ENCODE measurements at places on chromosomes 1 and 21.

DNA sequence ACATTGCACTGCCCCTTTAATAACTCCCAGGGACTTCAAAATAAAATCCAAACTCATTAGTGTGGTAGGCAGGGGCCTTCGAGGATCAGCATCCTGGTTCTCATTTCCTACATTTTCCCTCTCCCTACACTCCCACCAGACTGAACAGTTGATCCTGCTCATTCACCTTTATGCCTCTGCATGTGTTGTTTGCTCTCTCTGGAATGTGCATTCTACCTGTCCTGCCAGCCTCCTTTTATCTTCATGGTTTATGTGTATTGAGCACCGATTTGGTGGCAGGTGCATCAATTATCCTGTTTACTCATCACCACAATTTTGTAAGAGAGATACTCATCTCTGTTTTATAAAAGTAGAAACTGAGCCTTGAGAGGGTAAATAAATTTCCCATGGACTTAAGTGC, 125.0 kb downstream of the ADSS2 start:
- DNase-seq, result no peak

GRCh38 chr21:29233256-29233546, 65.5 kb upstream of the BACH1 start:
- DNase-seq, result no peak

GRCh38 chr1:78146205-78146771, 100.5 kb downstream of the GIPC2 start:
- no peak for DNase-seq

DNA sequence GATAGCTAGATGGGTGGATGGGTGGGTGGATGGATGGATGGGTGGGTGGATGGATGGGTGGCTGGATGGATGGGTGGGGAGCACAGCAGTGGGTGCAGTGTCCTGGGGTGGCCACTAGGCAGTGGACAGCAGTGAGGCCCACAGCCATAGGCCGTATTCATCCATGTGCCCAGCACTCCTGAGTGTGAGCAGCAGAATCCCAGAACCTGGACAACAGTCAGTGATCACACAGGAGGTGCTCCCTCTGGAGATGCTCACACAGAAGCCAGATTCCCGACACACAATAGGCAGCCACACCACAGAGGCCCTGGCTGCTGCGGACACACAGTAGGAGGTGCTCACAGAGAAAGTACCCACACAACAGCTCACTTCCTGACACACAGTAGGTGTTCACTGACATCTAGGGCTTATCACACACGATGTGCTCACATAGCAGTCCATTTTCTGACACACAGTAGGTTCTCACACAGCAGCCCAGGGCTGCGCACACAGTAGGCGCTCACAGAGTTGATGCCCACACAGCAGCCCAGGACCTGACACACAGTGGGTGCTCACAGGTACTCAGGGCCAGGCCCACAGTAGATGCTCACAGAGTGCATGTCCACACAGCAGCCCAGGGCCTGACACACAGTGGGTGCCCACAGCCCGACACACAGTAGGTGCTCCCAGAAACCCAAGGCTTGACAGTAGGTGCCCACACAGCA, 64.0 kb downstream of the RAP1GAP start:
- DNase-seq, result no peak

- no peak for DNase-seq
These were observed 1.0 kb downstream of the CCDC185 start for GRCh38 chr1:223394242-223394641.

GRCh38 chr1:151825751-151826660, 5.6 kb downstream of the RORC start:
- no peak for DNase-seq

DNA sequence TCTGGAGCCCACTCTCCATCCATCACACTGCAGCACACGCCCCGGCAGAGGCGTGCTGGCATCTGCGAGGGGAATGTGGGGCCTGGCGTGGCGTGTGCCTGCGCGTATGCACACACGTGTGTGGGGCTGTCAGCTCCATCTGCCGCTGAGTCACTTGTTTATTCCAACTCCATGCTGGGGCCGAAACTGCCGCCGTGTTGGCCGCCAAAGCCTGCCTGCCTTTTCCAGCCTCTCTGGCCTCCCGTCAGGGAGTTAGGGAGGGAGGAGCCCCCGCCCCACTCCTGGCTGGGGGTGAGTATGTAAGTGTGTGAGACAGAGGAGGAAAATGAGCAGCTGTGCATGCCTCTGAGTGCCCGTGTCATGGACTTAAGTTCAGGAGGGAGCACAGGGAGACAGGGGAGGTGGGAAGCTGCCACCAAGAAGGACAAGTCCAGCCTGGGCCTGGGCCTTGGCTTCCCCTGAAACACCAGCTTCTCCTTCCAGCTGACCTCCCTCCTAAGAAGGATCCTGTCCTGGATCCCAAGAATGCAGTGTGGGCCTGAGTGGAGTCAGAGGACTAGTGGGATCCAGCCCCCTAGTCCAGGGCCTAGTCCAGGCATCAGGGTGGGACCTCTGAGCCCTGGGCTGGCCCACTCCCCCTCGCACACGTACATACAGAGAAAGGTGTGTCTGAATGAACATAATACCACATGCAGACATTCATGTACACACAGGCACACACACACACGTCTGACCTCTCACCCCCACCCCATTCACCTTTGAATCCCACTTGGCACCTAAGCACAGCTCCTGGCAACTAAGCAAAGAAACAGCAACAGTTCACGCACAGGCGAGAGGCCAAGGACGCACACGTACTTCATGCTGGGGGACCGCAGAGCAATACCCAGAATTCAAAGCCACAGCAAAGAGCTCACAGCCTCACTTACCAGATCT, 24.7 kb downstream of the MEF2D start:
- peak; percentile 79 for DNase-seq

- peak; percentile 34 for DNase-seq
These were observed 30.7 kb upstream of the SERBP1 start for GRCh38 chr1:67460676-67461500.

DNA sequence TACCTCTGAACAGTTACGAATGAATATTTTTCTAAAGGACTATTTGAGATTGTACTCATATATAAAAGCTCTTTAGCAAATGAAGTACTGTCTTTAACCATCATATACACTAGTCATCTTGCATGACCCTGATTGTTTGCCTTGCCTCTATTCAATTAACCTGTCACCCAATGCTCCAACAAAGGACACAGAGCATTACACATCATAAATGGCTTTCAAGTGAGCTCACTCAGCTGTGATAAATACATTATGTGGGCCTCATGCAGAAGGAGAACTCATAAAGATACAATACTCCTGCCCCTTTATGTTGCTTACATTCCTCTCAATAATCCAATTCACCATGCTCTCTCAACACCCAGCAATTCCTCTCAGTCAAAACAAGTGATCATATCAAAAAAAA, 993.0 kb upstream of the PRMT6 start:
- no peak for DNase-seq

- DNase-seq, result no peak
These were observed 280.7 kb downstream of the LMX1A start for GRCh38 chr1:165075725-165076370.

GRCh38 chr1:204441558-204441957, 29.9 kb upstream of the PPP1R15B start:
- DNase-seq, result no peak

GRCh38 chr1:7609311-7609994, 161.6 kb upstream of the VAMP3 start:
- DNase-seq, result no peak

- DNase-seq, result no peak
These were observed 70.9 kb upstream of the FAM78B start for GRCh38 chr1:166237675-166238074.

DNA sequence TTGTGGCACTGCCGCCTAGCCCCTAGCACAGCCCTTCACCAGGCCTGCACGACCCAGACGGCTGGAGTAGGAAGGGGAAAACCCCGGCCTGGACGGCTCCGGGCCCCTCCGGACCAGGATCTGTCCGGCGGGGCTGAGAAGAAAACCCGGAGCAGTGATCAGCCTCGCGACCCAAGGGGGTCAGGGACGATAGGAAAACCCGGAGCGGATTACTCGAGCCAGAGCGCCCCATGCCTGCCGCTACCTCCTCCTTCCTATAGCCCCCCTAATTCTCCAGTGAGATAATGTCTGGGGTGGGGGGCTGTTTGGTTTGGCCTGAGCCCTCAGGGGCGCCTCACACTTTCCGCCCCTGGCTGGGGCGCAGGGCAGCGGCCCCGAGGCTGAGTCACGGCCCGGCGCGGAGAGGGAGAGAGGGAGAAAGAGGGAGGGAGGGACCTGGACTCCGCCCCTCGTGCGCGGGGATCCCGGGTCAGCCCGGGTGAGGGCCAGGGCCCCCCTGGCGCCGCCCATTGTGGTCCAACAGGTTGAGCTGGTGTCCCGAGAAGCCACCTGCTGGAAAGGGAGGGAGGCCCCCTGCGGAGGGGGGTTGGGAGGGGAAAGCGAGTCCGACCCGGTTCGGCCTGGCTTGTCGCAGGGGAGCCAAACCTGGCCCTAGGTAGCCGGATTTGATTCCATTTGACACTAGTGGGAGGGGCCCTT, 1.7 kb upstream of the ZBTB7B start:
- DNase-seq, result no peak

GRCh38 chr1:207918011-207918410, 7.1 kb upstream of the CD34 start:
- DNase-seq, result no peak

- DNase-seq, result no peak
These were observed at the start of gene CD52 for GRCh38 chr1:26317612-26318337. Gene CD52 (plus strand): TSS chr1:26317958. CDS start chr1:26318018, 60 bp downstream.

GRCh38 chr1:110675060-110675791, 486 bp upstream of the KCNA3 start:
- no peak for DNase-seq

- DNase-seq, result no peak
These were observed 11.9 kb downstream of the FNDC5 start for GRCh38 chr1:32858791-32859190.

- DNase-seq, result no peak
These were observed 79.5 kb upstream of the VAMP3 start for GRCh38 chr1:7691576-7691975.

DNA sequence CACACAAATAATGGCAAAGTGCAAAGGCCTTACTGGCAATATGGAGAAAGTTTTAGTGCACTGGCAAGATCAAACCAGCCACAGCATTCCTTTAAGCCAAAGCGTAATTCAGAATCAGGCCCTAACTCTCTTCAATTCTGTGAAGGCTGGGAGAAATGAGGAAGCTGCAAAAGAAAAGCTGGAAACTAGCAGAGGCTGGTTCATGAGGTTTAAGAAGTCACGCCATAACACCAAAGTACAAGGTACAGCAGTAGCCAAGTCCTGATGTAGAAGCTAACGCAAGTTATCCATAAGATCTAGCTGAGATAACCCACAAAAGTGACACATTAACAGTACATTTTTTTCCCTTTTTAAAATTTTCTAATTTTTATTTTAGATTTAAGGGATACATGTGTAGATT, 57.1 kb downstream of the SLC27A3 start:
- no peak for DNase-seq

DNA sequence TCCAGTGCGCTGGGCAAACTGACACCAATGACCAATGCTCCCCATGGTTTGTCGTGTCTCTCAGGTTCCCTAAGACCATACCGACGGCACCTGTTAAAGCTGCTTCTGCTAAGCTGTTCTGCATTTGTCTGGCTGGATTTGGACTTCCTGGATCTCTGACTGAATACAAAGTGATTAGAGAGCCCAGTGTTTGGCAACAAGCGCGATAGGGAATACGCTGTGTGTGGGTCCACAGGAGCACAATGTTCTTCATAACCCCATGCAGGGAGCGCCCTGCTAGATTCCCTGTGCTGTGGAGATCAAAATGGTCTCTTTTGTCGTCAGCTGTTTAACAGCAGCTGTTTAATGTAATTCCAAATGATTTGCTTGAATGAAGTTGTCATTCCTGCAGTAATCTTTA, 26.0 kb upstream of the ESRRG start:
- DNase-seq, result no peak

DNA sequence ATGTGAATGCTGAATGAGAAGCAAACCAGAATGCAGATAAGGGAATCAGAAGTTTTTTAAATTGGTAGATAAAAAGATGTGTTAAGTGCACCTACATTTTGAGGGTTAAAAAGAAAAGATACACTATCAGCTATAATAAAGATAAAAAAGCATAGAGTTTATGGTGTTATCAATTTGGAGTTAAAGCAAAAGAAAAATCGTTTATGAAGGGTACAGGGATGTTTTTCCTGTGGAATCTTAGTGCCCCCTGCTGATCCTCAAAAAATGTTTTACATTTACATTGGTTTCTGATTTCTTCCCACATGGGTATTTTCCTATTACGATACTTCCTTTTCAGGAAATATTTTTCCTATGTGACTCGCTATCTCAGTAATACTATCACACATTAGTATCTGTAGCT, 293.5 kb downstream of the MRPL39 start:
- DNase-seq, result peak; percentile 25

- DNase-seq, result no peak
These were observed 284.5 kb downstream of the DSCAM start for GRCh38 chr21:40562242-40563002.

- no peak for DNase-seq
These were observed 9.7 kb upstream of the DHX9 start for GRCh38 chr1:182829285-182829932.

DNA sequence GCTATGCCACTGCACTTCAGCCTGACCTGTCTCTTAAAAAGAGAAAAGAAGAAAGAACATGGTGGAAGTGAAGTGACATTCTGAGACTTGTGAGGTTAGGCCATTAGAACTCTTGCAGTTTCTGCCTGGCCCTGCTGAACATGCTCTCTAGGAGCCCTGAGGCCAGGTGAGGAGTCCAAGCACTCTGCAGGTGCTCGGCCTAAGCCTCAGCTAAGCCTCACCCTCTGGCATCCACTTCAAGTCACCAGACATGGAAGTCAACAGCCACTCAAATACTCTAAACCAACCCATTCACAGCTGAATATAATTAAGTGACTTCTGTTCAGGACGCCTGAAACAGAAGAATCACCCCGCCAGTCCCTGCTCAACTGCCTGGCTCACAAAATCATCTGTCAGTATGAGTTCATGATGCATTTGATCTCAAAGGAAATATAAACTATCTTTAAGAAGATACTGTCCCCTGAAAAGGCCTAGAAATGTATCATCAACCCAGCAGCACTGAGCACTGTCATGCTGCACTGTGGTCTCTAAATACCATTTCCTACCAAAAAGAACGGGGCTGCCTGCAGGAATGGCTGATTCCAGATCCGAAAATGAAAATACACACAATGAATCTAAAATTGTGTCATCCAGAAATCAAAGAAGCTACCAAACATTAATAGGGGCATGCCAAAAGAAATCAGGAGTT, 118.8 kb downstream of the PSMG1 start:
- DNase-seq, result no peak

- no peak for DNase-seq
These were observed 3.9 kb upstream of the CLSPN start for GRCh38 chr1:35773711-35774110.

- no peak for DNase-seq
These were observed 13.9 kb upstream of the KIF14 start for GRCh38 chr1:200634261-200635122.

DNA sequence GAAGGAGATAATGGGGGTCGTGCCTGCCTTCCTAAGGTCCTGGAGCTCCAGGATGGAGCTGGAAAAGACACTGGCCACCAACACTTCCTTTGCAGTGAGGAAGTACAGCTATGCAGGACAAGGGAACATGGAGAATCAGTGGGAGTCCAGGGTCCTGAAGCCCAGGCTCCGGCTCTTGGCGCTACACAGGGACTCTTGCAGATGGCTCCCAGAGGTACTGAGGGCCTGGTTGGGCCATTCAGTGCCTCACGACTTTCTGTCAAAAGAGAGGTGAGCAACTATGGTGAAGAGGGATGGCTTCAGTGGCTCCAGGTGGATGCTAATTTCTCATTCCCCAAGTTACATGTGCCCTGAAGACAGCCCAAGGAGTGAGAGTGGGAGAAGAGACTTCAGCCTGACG, 1.8 kb upstream of the ETNK2 start:
- no peak for DNase-seq
